ENCODE measurements at places on chromosomes 2 and 18.

DNA sequence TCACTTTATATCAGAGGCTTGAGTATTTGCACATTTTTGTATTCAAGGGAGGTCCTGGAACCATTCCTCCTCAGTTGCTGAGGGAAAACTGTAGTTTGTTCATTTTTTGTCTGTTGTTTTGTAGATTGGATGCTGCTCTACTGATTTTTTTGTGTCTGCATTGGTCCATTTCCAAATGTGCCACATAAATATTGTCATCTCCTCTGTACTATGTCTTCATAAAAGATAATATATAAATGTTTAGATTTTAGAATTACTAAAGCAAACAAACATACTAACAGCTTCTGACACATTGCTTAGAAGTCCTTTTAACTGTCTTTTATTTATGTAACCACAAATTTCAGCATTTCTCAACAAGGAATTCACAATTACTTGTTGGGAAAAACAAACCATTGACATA lies 356.8 kb downstream of the PLCL1 start:
- DNase-seq: no peak

- DNase-seq: no peak
Observed at GRCh38 chr2:41930807-41931566, 116.8 kb upstream of the PKDCC start.

DNA sequence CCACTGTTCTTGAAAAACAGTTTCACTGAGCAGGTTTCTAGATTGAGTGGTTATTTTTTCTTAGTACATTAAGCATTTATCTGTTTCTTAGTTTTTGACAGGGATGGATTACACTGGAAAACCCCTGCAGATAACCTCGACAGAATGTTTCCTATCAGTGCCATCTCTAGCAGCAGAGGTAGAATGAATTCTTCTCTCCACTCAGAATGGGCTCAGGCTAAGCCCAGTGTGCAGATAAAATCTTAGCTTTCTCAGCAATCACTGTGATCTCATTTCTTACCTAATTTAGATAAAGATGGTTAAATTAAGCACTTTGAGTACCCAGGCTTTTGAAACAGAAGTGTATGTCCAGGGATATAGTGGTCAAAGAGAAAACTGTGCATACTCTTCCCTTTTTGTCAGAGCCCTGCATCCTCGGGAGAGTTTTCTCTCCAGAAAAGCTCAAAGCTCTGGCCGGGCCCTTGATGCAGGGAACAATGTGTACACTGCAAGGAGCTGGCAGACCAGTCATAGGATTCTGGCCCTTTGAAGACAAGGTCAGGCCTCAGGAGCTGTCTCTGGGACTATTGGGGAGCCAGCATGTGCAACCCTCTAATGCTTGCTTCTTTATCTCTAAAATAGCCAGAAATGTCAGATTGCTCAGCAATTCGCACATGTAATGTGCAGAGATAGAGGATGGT lies 10.6 kb upstream of the AKAIN1 start:
- no peak for DNase-seq

GRCh38 chr2:2840681-2841300 lies 509.7 kb upstream of the MYT1L start:
- DNase-seq: no peak

DNA sequence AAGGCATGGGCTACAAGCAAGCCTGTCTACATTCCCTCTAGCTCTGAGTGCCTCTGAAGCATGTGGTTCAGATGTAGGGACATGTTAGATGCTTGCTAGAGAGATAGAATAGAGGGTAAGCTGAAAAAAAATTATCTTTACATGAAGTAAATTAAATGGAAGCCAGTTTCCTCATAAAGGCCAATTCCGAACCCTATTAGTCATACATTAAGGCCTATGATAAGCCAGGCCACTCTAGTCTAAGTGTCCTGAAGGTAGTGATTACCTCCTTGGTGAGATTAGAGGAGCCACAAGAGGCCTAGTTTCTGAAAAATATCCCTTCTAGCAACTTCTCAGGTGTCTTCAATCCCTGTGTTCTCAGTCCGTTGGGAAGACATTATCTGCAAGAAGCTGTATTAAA lies 72.4 kb upstream of the NPAS2 start:
- no peak for DNase-seq

GRCh38 chr18:79487801-79488201 lies 92.1 kb downstream of the NFATC1 start:
- DNase-seq: no peak

GRCh38 chr2:108640731-108641130 lies 78.6 kb upstream of the RANBP2 start:
- DNase-seq: no peak

GRCh38 chr2:171952276-171952675 lies 30.0 kb downstream of the HAT1 start:
- DNase-seq: no peak

- DNase-seq: no peak
Observed at GRCh38 chr18:7568426-7568825, 1.3 kb downstream of the PTPRM start.

GRCh38 chr2:69989009-69989408 lies 27.6 kb upstream of the ASPRV1 start:
- DNase-seq: no peak

DNA sequence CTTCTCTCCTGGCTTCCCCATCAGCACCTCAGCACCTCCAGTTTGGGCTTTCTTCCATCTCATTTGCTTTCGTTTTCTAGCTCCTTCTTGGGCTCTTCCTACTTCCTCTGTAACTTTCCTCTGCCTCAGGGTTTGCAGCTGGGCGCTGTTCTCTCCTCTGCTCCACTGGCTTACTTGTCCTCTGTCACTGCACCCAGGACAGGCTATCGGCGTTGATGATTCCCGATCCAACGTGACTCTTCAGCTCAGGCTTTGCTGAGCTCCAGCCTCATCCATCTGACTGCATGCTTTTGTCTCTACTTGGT lies 362.4 kb downstream of the CYRIA start:
- DNase-seq: no peak

DNA sequence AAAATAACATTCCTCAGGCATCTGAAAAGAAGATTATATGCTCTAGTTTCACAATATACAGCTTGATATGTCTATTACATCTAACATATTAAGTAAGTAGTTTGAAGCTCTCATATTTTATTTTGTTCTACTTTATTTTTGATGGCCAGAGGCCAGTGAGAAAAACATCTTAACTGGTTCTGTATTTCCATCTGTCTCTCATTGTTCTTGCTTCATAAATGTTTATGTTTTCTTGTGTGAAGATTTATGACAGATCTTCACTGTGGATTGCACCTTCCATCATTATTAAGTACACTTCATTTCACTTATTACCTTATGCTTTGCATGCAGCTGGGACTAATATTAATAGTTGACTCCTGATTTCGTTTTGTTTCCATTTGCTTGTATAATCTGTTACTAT lies 511.2 kb downstream of the TSN start:
- DNase-seq: no peak

DNA sequence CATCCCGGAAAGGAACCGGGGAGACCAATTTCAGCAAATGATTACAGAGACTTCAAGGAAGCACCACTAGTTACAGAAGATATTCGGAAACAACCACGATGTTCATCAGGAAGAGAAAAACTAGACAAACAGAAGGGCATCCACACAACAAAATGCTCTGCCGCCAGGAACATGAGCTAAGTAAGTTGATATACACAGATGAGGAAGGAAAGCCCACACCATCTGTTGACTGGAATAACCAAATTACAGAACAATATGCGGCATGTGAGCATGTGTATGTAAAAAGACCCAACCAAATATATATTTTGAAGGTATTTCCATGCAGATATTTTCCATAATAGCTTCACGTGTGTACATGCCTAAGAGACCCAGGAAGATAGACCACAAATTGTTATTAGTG lies 47.0 kb downstream of the ACKR3 start:
- DNase-seq: no peak

- DNase-seq: no peak
Observed at GRCh38 chr2:54629914-54630857, 93.3 kb upstream of the EML6 start.

- DNase-seq: no peak
Observed at GRCh38 chr2:241482126-241482955, 26.0 kb downstream of the STK25 start.

DNA sequence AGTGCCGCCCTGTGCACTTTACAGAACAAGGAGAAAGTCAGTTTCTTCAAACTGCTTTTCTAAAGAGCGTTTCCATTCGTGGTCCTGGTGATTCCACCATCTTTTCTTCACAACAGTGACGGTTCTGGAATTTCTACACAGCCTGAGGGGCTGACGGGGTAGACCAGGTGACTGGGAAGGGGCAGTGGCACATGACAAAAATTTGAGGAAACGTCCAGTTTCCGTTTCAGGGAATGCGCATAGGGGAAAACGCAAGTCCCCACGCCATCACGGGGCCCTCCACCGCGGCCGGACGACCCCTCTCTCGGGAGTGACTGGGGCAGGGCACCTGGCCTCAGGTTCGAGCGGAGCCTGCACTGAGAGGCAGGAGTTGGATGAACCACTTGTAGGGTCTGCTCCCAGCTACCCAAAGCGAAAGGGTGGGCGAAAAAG lies 980 bp upstream of the SPTBN1 start:
- no peak for DNase-seq

DNA sequence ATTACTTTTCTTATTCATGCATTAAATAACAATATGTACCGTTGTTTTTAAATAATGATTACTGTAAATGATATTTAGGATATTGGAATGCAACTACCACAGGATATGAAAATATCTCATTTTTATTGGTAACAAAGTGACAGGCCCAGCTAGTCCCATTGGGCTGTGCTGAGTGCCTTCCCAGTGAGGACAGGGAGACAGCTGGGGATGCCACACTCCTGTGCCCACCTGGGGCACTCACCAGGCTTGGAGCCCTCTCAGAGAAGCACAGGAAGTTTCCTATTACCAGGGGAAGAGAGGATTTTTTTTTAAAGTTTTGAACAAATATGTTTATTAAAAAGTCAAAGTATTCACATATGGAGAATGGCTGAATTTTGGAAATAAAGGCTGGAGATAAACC lies 48.9 kb downstream of the PARD6G start:
- no peak for DNase-seq

DNA sequence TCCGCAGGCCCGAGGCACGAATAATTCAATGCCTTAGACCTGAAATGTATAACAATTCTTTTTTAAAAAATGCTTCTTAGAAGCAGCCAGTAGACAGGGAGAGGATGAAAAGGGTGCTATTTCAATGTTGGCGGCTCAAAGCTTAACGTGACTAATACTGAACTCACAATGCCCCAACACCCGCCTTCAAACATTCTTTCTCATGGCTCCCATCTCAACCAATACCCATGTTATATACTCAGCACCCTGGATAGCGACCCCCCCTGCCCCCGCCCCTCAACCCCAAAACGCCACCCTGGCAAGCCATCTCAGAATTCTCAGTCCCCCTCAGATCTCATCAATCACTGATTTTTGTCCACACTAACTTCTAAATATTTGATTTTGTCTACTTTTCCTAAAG lies 4.4 kb downstream of the FBXO41 start:
- DNase-seq: no peak

GRCh38 chr2:188494906-188495305 lies 203.2 kb downstream of the GULP1 start:
- DNase-seq: no peak

GRCh38 chr2:112690853-112691401 lies 29.9 kb upstream of the NT5DC4 start:
- peak; percentile 35 for DNase-seq

DNA sequence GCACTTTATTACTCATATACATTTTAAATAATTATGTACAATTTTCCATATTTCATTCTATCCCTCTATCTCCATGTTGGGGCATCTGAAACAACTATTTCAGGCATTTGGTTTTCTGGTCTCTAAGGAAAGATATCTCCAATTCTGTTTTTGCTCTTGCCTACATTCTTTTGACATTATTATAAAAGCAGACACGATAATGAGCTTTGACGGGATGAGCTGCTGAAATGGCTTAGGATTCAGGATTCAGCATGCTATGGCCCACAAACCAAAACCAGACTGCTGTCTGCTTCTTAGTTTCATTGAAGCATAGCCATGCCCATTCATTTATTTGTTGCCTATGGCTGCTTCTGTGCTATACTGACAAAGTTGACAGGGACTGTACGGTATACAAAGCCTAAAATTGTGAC lies 42.7 kb upstream of the GLS start:
- DNase-seq: no peak

GRCh38 chr2:112220831-112221230 lies 34.0 kb downstream of the ZC3H8 start:
- DNase-seq: no peak

- no peak for DNase-seq
Observed at GRCh38 chr2:83191316-83191715, 1267.8 kb downstream of the SUCLG1 start.

GRCh38 chr18:2758309-2758708 lies 88.5 kb upstream of the EMILIN2 start:
- no peak for DNase-seq

DNA sequence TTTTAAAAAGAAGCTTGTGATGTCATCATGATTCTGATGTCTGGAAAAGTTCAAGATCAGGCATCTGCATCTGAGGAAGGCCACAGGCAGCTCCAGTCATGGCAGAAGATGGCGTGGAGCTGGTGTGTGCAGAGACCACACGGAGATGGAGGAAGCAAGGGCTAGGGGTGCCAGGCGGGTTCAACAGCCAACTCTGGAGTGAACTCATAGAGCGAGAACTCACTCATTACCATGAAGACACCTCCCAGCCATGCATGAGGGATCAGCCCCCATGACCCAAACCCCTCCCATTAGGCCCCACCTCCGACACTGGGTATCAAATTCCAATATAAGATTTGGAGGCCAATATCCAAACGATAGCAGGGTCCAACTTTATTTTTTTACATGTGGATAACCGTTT lies 61.6 kb downstream of the KCNG2 start:
- DNase-seq: no peak

- DNase-seq: no peak
Observed at GRCh38 chr2:235433860-235434259, 60.0 kb upstream of the AGAP1 start.

DNA sequence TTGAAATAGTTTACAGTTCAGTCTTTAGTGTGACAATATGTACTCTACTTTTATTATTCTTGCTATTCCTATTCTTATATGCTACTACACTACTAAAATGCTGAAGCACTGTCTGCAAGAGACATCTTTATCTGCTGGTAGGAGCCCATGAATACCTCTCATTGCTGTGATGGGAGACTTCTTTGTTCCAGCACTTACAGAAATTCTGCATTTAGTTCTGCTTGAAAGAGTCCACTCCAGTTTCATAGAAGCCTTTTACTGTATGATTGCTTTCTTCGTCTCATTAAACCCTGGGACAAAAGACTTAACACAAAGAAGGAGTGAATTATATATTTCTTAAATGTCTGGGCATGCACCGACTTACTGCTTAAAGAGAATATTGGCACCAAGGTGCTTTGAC lies 272.7 kb downstream of the CD226 start:
- DNase-seq: no peak

DNA sequence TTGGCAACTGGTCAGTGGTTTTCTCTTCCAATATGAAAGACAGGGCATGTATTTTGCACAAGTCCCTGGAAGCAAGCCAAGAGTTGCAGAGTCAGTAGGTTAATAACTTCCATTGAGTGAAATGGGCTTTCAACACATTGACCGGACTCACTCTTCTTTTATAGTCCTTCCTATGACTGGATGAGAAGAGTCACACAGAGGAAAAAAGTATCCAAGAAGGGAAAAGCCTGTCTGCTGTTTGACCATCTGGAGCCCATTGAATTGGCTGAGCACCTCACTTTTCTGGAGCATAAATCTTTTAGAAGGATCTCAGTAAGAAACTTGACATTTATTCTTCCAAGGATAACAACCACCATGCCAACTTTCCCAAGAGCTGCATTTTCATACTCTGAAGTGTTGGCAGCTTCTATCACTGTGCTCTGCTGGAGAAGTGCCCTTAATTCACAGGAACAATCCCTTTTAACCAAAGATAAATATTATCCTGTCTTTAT lies 45.4 kb downstream of the RASGRP3 start:
- DNase-seq: no peak

- no peak for DNase-seq
Observed at GRCh38 chr2:65053199-65053598, 3.0 kb upstream of the CEP68 start.

Data from activated T-helper 1 cell treated with anti-CD3 and anti-CD28 coated beads, Interleukin-2, amount 50 U/mL, for 16 hours (primary cell).